ENCODE measurements at places on chromosomes 4 and X.

GRCh38 chr4:8905773-8906667 lies 34.4 kb upstream of the HMX1 start:
- no peak for DNase-seq

GRCh38 chrX:78658845-78659744 lies at the start of gene RTL3:
Gene RTL3 (minus strand): TSS chrX:78659328. CDS start chrX:78658420, 908 bp downstream.
- peak; percentile 62 for DNase-seq

DNA sequence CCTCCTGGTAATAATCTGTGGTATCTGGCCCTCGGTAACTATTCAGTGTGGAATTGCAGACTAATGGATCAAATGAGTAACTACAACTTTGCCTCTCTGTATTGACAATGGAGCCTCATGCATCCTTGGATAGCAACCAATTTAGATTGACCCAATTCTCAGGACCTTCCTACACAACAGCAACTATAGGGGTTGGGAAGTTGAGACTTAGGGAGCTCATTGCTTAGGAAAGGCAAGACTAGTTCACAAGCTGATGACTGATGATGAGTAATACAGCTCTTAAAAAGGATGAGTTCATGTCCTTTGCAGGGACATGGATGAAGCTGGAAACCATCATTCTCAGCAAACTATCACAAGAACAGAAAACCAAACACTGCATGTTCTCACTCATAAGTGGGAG lies 47.5 kb upstream of the KLHL13 start:
- DNase-seq, result no peak

DNA sequence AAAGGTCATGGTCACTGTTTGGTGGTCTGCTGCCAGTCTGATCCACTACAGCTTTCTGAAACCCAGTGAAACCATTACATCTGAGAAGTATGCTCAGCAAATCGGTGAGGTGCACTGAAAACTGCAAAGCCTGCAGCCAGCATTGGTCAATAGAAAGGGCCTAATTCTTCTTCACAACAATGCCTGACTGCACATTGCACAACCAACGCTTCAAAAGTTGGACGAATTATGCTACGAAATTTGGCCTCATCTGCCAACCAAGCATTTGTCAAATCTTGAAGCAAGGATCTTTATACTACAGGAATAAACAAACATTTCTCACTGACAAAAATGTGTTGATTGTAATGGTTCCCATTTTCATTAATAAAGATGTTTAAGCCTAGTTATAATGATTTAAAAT lies 90.4 kb downstream of the EIF4E start:
- no peak for DNase-seq

GRCh38 chrX:128622296-128622695 lies 570.1 kb upstream of the ACTRT1 start:
- DNase-seq, result no peak

DNA sequence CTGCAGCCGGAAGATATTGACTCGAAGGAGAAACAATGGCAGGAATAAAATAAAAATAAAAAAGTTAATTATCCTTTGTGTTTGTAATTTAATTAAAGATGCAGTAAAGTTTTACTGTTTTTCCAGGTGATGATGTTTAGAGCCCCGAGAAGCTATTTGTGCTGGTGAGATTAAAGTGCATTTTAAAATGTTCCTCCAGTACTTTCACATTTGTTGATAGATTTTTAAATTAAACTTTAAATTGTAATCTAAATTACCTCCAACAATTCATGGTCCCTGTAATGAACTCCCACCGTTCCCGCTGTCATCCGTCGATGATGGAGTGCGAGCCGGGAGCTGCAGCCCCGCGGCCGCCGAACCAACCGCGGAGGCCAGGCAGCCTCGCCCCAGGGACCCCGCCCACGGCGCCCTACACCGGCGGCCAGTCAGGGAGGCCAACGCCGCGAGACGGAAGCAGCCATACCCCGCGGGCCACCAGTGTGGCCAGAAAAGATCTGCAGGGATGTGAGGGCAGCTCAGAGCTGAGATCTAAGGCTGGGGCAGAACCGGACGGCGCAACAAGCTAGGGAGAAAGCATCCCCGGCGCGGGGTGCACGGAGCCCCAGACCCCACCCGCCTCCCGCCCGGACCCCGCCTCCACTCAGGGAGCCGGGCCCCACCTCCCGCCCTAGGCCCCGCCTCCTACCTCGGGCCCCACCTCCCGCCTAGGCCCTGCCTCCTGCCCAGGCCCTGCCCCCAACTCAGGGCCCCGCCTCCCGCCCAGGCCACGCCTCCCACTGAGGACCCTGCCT lies 104.0 kb downstream of the FAM53A start:
- no peak for DNase-seq

GRCh38 chrX:17913801-17914200 lies 52.7 kb upstream of the RAI2 start:
- peak; percentile 0 for DNase-seq

- DNase-seq, result no peak
Observed at GRCh38 chr4:111639876-111640275, 505.4 kb upstream of the FAM241A start.

DNA sequence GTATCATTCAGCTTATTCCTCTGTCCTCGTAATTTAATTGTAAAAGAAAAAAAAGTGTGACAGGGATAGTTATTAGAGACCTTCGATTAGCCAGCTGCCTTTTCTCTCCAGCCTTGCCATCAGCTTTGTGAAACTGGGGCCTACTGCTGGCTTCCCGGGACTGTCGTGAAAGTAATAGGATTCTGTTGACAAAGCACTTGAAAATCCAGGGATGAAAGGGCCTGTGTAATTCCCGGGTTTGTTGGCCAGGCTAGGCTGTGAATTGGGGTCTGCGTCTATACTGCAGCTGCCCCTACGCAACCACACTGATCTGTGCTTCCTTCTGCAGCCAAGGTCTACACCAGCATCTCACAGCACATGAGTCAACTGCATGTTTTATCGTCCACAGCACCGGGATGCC lies 120.4 kb upstream of the SCML1 start:
- no peak for DNase-seq

- DNase-seq, result no peak
Observed at GRCh38 chr4:24044610-24045589, 155.1 kb upstream of the PPARGC1A start.

GRCh38 chrX:7133050-7133440 lies 14.5 kb upstream of the STS start:
- no peak for DNase-seq

DNA sequence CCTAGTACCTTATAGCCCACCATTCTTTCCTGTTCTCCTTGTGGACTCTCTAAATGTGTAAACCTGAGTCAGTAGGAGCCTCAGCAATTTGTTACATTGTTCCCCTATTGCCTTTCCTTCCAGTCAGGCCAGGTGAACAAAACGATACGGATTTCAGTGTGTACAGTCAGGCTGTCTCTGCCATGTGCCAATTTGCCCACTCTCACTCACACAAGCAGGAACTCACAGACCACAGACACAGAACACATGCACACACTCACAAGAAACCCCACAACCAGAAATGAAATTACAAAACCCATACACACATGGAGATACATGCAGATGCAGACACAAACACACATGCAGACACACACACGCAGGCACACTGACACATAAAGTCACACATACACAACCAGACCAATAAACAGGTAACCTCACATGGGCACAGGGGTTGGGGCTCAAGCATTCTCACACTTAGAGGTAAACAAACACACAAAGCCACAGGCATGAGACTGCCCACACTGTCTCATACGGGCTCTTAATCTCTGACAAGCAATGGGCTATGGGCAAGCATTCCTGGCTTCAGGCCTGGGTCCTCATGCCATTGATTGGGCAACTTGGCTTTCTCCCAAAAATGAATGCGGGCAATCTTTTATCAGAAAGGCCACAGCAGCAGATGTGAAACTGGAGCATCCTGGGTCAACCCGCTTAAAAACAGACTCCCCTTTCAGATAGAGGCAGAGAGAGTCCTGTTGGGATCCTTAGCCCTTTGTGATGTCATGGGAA lies 68.7 kb downstream of the NBDY start:
- no peak for DNase-seq

GRCh38 chr4:53855581-53856250 lies 208.7 kb downstream of the CHIC2 start:
- DNase-seq, result peak; percentile 78

- no peak for DNase-seq
Observed at GRCh38 chr4:181949704-181950312, 293.4 kb upstream of the TENM3 start.

GRCh38 chrX:43702079-43702524 lies 46.0 kb downstream of the MAOA start:
- DNase-seq, result no peak

DNA sequence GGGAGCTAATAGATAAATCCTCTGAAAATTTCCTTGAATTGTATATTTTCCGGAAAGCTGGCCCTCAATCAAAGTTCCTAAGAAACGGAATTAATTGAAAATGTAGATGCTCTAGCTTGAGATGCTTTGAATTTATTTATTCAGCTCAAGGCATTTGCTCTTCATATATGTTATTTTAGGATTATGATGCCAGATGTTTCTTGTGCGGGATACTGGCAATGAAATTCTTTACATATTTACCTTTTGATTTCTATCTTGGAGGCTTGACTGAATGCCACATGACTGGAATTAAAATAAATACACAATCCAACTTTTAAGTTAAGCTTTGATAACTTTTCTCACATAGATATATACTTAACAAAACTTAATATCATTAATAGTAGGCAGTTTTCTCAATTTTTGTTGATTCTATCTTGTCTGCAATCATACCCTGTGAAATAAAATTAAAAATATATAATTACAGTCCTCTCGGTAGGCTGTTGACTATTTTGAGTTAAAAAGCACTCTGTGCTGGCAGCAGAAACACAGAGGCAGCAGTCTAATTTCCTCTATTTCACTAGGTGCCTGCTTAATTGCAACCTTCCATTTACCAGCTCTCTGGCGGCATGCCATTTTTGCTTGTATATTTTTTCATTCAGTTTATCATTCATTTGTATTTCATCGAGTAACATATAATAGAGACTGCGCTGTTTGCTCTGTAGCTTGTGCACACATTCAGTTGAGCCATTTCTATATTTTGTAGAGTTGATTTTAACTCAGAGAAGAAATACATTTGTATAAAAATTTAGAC lies 991.5 kb downstream of the ADGRL3 start:
- DNase-seq, result no peak

- DNase-seq, result no peak
Observed at GRCh38 chr4:95114521-95114920, 356.8 kb downstream of the BMPR1B start.

Measured in skin of body (tissue), 3 donors.